ENCODE measurements at places on chromosomes 3 and 15. TPM values are rescaled to one million over a fixed set of nuclear protein-coding genes. Genes with fewer than 3 reads are reported as not detected.

DNA sequence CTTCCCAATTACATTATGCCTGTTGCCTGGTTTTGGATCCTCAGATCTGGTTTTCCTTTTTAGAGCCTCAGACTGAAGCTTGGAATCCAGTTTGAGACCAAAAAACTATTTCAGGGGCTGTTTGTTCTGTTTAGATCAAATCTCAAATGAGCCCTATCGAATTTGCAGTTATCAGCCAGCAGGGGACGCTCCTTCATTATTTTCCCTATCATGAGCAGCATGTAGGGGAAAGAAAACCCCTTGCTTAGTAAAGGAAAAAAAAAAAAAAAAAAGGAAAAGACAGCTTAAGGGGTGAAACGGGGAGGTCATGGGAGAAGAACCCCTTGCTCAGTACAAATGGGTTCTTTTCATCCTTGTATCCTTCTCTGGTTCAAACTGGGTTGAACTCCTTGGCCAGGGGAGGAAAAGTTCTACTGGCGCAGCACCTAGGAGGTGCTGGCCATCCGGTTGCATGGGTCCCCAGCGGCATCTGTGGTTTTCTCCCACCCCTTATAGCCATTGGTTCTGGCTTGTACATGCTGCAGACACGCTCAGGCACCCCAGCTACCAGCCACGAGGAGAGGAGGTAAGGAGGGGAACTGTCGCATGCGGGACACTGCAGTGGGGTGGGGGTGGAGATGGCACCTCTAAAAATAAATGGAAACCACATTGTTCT lies 1375.1 kb upstream of the ALCAM start:
- DNase-seq = no peak

The DLL4 gene
- total RNA-seq = 3.9 TPM

GRCh38 chr3:138314751-138315150 lies 14.9 kb downstream of the NME9 start:
- no peak for DNase-seq

The MESP2 gene
- total RNA-seq = 0.22 TPM

GRCh38 chr15:36965570-36966342 lies 134.6 kb downstream of the MEIS2 start:
- DNase-seq = no peak

The TMEM45A gene
- total RNA-seq = 5.0 TPM

- no peak for DNase-seq
These were observed 490.7 kb downstream of the RBMS3 start for GRCh38 chr3:29771602-29772001.

The DPPA2 gene
- total RNA-seq = not detected

DNA sequence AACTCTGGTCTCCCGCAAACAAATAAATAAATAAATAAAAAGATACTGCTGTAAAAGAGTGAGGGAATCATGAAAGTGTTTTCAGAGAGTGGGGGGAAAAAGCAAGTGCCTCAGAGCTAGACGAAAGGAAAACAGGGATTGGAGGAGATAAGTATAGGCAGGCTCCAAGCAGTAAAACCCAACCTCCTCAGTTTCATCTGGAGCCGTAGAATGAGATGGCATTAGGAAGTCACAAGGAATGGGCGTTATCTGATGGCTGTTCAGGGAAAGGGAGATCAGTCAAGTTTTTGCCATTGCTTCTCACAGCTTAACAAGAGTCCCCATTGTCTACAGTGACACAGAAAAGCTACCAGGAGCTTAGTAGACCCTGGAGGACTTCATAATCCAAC lies 451.5 kb upstream of the PPP2R3A start:
- DNase-seq = no peak

DNA sequence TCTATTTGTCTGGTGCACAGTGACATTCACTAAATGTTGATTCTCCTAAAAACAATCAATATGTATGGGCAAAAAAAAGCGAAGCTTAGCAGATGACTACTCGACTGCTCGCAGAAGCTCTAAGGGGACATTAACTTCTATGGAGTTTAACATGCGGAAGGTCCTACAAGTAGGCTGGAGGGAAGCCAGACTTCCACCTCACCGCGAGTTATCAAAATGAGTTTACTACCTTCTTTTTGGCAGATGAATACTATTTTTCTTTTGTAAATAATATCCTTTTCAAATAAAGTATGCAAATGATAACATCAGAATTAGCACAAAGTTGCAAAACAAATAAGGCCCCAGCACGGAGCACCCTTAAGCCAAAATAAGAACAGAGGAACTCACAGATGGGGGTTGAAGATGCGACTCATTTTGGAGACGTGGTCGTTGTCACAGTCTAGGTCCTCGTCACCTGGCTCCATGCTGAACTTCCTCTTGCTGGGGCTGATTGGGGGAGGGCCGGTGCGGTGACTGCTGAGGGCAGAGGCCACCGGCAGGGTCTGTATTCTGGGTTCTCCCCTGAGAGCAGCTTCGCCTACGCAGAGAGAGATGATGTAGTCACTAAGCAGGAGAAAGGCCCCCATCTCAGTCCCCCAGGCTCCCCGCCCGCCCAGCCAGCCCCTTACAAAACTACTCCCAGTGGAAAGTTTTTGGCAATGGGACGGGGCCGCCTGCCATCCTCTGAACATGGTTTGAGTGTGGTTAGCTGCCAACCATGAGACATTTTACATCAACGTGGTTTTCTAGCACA lies 42.1 kb downstream of the VGLL4 start:
- DNase-seq = no peak

GRCh38 chr3:127478922-127479321 lies 111.6 kb downstream of the TPRA1 start:
- peak; percentile 11 for DNase-seq

DNA sequence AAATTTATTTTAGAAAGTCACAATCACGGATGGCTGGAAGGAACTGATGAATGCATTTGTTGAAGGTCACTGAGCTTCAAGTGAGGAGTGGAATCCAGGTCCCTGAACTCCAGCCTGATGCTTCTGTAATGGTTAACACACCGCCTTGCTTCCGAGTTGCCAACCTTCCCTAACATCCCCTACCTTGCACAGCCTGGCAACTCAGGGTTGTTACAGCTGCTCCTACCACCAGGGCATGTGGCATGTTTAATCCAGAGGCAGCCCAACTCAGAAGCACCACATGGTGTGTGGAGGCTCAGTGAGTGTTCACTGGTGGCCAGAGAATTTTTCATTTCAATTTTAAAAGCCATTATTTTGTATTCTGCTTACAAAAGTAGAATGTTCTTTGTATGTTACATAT lies 4.9 kb downstream of the TM2D3 start:
- DNase-seq = no peak

The DPP8 gene
- total RNA-seq = 12.9 TPM

DNA sequence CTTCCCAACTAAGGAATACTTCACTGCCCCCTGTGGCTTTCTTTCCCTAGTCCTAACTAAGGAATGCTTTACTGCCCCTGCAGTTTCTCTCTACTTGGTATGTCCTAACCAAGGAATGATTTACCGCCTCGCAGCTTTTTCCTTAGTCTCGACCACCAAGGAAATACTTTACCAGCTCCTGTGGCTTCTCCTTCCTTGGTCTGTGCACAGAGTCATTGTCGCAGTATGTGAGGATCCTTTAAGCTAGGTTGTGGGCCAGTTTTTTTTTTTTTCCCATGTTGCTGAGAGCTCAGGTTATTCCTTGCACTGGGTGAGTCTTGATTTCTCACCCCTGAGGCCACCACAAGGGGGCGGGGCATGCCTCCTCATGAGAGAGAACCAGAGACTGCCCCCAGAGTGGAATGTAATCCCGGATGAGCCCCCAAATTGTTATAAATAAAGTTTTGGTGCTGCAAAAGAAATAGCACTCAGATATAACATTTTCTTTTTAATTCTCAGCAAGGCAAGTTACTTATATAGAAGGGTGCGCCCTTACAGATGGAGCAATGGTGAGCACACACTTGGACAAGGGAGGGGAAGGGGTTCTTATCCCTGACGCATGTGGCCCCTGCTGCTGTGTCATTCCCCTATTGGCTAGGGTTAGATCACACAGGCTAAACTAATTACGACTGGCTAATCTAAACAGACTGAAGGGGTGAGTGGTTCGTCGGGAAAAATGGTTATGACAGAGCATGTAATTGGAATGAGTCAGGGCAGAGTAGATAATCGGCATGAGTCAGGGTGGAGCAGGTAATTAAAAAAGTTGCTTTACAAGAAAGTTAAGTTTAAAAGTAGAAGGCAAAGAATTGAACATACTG lies 27.0 kb downstream of the NDUFB4 start:
- DNase-seq = no peak

The LAMB2 gene
- 77.9 TPM for total RNA-seq

The DAG1 gene
- total RNA-seq = 89.6 TPM

DNA sequence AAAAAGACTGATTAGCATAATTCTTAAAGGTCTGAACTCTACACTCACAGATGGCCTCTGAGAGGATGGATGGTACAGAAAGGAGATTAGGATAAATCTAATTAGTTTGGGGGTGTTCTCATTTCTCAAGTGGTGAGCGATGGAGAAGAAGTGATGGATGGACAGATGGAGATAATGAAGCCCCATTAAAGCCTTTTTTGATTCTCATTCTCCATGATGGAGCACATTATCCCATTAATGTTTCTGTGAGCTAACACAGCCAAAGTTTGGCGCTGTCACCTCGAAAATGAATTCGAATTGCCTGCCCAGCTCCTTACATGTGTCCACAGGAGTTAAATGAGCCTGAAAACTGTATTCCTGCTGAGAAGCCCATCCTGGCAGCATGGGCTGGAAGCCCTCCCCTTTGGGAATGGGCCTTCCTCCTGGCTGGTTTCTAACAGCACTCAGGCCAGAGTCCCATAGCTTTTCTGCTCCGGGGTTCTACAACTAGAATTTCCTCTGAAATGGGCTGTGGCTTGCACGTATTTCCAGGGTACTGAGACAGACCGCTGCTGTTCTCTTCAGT lies 726.0 kb upstream of the CFAP20DC start:
- DNase-seq = no peak

- DNase-seq = no peak
These were observed 108.3 kb downstream of the SLC49A4 start for GRCh38 chr3:122903171-122903570.

GRCh38 chr3:58492494-58492905 lies 604 bp downstream of the KCTD6 start:
- no peak for DNase-seq

DNA sequence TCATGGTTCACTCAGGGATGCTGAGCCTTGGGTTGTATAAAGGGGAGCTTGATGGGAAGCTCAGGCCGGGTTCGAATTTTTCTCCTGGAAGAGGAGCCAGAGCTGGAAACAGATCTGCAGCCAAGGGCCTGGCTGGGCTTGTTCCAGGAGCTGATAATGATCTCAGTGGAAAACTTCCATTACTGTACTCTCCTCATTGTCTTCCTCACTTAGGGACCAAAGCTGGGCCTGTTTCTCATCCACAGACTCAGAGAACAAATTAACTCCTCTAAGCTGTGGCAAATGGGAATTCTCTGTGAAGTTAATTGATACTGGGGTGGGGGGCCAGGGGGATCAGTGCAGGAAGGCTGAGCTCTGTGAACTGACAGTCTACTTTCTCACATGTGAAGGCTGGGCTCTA lies 92.0 kb downstream of the PRICKLE2 start:
- no peak for DNase-seq

DNA sequence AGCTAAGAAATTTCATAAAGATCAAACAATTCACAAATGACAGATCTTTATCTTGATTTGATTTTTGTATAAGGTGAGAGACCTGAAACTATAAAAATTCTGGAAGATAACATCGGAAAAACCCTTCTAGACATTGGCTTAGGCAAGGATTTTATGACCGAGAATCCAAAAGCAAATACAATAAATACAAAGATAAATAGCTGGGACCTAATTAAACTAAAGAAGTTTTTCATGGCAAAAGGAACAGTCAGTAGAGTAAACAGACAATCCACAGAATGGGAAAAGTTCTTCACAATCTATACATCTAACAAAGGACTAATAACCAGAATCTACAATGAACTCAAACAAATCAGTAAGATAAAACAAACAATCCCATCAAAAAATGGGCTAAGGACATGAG lies 116.9 kb upstream of the BCHE start:
- no peak for DNase-seq

- DNase-seq = no peak
These were observed 53.4 kb upstream of the PRICKLE2 start for GRCh38 chr3:64278625-64279024.

- DNase-seq = no peak
These were observed 15.3 kb downstream of the HESX1 start for GRCh38 chr3:57184526-57184925.

DNA sequence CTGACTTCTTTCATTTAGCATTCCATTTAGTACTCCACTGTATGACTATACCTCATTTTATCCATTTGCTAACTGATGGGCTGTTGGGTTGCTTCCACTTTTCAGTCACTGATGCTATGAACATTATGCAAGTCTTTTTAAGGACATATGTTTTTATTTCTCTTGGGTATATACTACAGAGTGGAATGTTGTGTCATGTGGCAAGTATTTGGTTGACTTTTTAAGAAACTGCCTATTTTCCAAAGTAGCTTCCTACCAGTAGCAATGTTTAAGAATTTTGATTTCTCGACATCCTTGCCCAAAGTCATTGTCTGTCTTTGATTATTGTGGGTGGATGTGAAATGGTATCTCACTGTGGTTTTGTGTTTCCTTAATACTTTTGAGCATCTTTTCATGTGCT lies 110.1 kb upstream of the TPM1 start:
- no peak for DNase-seq

DNA sequence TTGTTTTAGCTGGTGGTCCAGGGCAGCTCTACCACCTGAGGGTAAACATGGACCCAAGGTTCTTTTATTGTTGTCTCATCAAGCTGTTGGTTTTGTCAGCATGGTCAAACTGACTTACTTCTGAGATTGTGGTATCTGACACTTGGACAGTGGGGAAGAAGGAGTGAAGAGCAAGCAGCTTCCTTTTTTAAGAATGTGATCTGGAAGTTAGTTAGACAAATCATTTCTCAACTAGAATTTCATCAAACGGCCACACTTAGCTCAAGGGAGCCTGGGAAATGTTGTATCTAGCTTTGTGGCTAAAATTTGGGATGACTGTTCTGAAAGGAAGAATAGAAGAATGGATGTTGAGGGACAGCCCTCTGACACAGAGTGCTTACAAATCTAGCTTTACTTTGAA lies 215.2 kb downstream of the ZNF621 start:
- DNase-seq = no peak

DNA sequence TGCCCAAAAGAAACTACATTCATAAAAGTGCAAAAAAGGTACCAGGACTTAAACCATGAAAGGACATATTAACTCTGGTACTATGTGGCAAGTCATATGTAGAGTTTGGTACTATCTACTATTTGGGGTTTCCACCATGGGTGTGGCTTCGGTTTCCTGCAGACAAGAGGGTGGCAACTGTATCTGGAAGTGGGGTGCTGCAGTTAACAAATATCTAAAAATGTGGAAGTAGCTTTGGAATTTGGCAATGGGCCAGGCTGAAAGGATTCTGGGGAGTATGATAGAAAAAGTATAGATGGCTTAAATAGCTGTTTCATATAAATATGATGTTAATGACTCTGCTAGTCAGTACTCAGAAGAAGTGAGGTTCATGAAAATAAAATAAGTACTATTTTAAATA lies 44.0 kb downstream of the PLSCR2 start:
- no peak for DNase-seq

DNA sequence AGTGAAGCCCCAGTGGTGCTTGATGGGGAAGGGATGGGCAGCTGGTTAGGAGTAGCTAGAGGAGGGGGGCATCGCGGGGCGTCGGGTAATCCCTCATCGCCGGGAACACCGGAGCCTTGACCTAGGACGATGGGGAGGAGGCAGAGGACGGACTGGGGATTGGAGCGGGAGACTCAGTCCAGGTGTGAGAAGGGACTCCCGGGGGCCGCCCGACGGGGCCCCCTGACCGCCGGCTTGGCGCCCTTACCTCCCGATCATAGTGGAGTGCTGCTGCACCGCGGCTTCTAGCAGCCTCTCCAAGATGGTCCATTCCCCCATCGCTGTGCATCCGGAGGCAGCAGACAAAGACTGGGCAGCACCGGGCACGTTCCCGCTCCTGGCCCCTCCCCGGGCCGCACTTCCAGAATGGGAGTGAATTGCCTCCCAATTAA lies 612 bp downstream of the GJD2 start:
- DNase-seq = no peak
